ENCODE measurements at places on chromosomes 7 and 10. TPM values are rescaled to one million over a fixed set of nuclear protein-coding genes. Genes with fewer than 3 reads are reported as not detected.

The GOLGA7B gene
- total RNA-seq: 0.26 TPM

The SEMA3E gene
- 5.9 TPM for total RNA-seq

The LIPF gene
- total RNA-seq: not detected

The TAF3 gene
- total RNA-seq: 1.2 TPM

The PTPRE gene
- total RNA-seq: 5.0 TPM

The SERPINE1 gene
- 46.1 TPM for total RNA-seq

The SAP25 gene
- total RNA-seq: 0.52 TPM

The DNAJC12 gene
- total RNA-seq: 15.5 TPM

The CASP7 gene
- total RNA-seq: 13.2 TPM

The SLC39A12 gene
- not detected for total RNA-seq

The SNX10 gene
- 7.9 TPM for total RNA-seq

The GIMAP7 gene
- not detected for total RNA-seq

The CBLL1 gene
- 10.7 TPM for total RNA-seq

The VENTX gene
- total RNA-seq: not detected

The PIP gene
- not detected for total RNA-seq

The PNLIPRP3 gene
- total RNA-seq: not detected

DNA sequence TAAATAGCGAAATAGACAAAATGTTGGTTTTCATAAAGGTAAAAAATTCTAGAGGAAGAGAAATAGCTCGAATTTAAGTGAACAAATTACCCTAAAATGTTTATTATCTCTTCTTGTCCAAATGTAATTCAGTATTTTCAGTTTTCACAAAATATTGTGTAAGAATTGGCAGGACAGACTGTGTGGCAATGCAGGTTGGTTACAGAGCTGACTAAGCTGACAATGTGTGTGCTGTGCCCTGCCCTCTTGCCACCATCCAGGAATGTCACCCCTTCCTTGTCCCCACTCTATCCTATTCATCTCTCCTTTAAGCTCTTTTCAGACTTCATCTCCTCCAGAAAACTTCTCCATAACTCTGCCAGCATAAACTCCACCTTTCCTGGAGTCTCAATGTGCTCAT lies 46.1 kb downstream of the COL28A1 start:
- peak; percentile 33 for DNase-seq

GRCh38 chr7:106216923-106217542 lies 67.8 kb downstream of the NAMPT start:
- peak; percentile 84 for DNase-seq

DNA sequence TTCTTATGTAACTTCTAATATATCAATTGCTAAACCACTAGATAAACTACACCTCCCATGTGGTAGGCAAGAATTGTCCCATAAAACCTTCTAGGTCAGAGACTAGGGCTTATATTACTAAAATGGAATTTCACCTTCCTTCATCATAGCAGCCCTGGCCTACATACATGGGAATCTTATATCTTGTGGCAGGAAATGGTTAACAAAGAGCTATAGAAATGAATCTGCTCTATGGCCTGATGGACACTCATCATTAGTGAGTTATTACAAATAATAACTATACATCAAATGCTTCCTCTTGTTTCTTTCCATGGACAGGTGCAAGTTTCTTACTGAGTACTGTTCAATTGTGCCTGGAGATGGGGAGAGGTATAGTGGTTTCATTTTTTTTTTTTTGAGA lies 62.3 kb upstream of the PDLIM1 start:
- DNase-seq: no peak

DNA sequence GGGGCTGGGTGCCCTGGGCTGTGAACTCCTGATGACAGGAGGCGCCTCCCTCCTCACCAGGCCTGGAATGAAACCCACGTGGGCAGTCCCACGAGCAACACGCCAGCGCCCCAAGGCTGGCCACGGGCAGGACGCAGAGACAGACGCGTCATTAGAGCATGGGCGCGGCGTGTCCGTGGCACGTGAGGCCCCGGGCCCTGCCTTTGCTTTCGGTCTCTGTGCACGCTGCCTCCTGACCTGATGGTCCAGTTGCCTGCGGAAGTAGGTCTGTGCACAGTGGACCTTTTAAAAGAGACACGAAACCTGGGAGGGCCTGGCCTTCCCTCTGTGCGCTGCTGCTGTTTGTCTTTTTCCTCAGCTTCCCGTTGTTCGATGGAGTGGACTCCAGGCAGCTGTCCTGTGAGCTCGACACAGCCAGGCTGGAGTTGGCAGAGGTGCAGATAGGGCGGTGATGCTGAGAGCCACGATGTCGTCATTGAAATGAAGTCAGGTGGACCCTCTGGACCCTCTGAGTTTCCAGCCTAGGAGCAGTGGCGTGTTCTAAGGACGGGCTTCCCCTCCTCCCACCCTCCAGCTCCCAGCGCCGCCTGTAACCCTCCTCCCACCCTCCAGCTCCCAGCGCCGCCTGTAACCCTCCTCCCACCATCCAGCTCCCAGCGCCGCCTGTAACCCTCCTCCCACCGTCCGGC lies 40.1 kb upstream of the CFAP46 start:
- no peak for DNase-seq

DNA sequence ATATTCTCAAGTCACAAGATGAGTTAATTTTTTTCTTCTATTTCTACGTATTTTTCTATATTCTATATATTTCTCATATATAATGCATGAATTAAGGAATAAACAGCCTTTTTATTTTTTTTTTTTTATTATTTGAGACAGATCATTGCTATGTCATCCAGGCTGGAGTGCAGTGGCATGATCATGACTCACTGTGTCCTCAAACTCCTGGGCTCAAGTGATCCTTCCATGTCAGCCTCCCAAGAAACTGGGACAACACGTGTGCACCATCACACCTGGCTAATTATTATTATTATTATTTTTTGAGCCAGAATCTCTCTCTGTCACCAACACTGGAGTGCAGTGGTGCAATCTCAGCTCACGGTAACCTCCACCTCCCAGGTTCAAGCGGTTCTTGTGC lies 1.5 kb downstream of the CLDN12 start:
- peak; percentile 45 for DNase-seq

- DNase-seq: peak; percentile 97
Measured at GRCh38 chr7:945556-946255, 8.8 kb downstream of the ADAP1 start.

DNA sequence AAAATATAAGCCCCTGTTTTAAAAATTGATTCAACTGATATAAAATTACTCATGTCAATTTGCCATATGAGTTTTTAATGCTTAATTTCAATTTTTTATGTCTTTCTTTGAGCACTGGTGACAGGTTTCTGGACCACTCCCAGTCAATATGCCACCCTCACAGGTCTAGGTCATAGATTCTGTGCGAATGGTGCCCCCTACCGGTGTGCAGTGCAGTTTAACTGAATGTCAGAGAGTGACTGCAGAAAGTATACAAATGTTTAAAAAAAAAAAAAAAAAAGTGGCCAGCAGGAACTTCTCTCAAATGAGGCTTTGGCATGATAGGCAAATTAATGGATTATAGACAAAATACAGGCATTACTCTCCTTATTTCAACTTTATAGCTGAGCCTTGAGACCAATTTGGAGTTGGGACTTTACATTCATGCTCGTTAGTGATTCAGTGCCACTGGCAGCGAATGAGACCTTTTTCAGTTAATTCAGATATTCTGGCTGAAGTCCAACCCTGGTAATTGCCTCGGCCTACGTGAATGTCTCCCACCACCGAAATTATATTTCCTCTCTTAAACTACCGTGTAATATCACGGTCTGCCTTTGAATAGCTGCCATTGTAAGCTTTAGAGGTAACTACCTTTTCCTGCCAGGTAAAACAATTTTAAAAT lies 427.6 kb downstream of the PHTF2 start:
- peak; percentile 32 for DNase-seq

DNA sequence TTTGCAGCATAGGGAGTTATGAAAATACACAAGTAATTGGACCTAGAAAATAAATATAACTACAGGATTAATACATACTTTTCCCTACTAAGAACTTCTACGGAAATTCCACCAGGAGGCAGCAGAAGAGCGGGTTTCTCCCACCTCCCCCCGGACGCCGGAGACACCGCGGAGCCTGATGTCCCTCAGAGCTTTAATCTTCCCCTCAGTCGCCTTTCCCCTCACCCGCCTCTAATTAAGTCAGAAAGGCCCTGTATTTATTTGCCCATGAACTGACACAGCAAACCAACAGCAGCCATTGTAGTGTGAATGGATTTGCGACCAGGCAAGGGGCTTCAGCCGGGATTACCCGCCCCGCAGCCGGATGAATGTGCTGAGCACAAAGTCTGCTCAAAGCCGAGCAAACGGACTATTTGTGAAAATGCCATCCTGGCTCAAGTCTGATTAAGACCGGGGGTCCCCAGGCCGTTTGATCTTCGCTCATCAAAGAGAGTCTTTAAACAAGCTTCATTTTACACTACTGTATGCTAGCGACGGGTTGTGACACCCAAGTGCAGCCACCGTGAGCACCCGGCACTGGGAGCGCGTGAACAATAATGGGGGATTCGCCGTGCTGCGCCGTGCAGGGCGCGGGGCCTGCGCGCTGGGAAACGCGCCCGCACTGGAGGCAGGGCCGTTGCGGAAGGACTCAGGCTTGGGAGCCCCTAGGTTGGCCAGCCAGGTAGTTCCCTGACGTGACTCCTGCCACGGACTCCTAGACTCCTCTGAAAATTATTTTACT lies 5.6 kb upstream of the DKK1 start:
- peak; percentile 94 for DNase-seq

DNA sequence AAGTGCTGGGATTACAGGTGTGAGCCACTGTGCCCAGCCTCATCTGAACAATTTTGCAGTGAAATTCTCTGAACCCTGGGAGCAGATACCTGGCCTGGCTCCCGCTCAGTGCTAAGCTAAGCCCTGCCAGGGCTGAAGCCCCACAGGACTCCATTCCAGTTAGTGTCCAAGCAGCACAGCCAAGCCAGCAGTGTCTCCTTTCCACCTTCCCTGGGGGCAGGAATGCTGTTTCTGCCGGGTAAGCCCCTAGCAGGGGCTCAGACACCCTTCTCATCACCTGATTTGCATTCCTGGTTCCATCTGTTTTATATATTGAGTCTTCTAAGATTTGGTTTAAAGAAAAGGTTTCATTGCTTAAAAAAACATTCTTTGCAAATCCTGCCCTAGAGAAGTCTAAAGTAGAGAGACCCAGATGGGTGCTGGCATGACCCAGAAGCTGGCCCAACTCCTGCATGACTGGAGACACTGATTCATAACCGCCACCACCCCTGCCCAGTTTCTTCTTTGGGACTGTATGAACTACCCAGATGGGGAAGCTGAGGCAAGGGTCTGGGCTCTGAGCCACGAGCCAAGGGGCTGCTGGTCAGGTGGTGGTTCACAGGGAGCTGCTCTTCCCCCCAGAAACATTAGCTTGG lies 14.0 kb downstream of the SLC13A4 start:
- peak; percentile 15 for DNase-seq

GRCh38 chr7:55474944-55475854 lies 97.1 kb downstream of the VOPP1 start:
- DNase-seq: no peak

- peak; percentile 35 for DNase-seq
Measured at GRCh38 chr7:21939136-21939857, 6.4 kb downstream of the CDCA7L start.

DNA sequence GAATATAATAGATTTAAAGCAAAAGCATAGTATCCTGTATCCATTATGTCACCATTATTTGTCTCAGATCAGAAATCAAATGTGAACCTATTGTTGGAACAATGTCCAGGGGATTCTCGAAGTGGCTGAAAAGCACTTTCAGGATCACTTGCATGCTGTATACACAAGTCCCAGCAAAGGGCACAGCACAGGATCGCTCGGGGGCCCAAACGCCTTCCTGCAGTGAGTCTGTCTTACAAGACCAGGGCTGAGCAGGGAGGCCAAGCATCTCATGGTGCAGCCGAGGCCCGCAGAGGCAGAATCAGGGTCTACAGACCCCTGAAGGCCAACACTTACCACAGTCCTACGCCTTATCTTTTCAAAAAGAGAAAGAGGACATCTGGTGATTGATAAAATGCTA lies 92.3 kb downstream of the TNS3 start:
- no peak for DNase-seq

DNA sequence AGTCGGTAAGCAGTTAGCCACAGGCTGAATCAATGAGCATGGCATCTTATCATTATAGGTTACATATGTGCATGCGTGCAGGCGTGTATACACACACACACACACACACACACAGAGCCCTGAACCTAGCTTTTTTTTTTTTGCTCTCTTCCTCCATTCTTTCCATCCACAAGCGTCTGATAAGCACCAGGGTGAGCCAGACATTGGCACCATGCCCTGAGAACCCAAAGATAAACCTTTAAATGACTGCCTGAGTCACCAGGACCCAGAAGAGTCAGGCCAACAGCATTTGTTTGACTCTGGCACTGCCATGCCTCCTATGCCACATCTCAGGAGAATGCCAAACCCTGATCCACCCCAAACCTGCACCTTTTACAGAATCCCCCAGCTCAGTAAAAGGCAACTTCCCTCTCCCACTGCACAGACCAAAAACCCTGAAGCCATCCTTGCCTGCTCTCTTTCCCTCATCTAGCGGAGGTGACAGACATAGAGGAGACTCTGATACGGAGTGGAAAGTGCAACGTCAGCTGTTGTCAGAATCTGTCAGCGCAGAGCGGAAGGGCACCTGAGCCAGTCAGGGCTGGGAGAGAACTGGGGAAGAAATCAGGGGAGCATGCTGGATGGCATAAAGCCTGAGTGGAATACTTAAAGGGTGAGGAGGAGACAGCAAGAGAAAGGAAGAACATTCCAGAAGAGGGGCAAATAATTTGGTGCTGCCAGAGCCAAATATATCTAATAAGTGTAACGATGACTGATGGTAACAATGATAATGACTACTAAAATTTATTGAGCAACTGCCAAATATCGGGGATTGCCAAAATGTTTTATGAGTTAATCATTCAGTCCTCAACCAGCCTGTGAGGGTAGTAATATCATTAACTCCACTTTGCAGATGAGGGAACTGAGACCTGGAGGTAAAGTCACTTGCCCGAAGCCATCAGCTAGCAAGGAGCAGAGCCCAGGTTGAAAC lies 3.2 kb downstream of the PARP12 start:
- DNase-seq: peak; percentile 96

- DNase-seq: peak; percentile 91
Measured at GRCh38 chr7:42104231-42104630, 132.8 kb downstream of the GLI3 start.

- no peak for DNase-seq
Measured at GRCh38 chr10:119724593-119725516, 995 bp upstream of the INPP5F start.

DNA sequence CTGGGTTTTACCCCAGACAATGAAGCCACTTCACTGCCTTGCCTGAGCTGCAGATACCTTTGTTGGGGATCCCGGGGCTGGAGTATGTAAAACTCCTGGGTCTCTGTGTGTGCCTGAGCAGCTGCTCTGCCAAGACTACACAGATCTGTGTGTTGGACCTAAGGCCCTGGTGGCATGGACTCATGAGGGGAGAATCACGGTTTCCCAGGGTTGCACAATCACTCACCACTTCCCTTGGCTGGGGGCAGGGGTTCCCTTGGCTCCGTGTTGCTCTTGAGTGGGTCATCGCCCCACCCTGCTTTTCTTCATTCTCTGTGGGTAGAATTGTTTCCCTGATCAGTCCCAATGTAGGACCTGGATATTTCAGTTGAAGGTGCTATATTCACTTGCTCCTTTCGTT lies 13.9 kb upstream of the TBATA start:
- DNase-seq: no peak

DNA sequence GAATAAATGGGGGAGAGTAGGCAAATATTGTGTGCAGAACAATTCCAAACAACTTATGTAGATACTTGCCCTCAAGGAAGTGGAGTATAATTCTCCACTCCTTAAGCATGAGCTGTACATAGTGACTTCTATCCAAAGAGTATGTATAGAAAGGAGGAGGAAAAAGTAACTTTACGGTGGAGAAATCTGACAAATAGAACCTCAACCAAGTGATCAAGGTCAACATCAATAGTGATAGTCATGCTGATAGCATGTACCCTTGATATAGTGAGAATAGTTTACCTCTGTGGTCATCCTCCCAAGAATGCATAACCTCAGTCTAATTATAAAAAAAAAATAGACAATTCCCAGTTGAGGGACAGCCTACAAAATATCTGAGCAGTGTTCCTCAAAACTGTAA lies 89.1 kb upstream of the NANOS1 start:
- DNase-seq: no peak
